ENCODE measurements at places on chromosomes 2 and 18. TPM values are rescaled to one million over a fixed set of nuclear protein-coding genes. Genes with fewer than 3 reads are reported as not detected.

DNAJC5G gene
- not detected for total RNA-seq

TSGA10 gene
- total RNA-seq = 6.4 TPM

LAMA1 gene
- total RNA-seq = not detected

CNDP1 gene
- not detected for total RNA-seq

RNF125 gene
- 42.8 TPM for total RNA-seq

ADD2 gene
- total RNA-seq = 0.74 TPM

SLC5A7 gene
- total RNA-seq = not detected
